ENCODE measurements at places on chromosomes 1 and 21. TPM values are rescaled to one million over a fixed set of nuclear protein-coding genes. Genes with fewer than 3 reads are reported as not detected.

GRCh38 chr1:100631015-100631551 is 88.5 kb upstream of the VCAM1 start:
- no peak overlapping the region for H3K4me3 ChIP-seq
- no peak for DNase-seq
- H3K36me3 ChIP-seq = no peaks in the 10 kb centered on the region
- H3K27me3 ChIP-seq = no peaks in the 10 kb centered on the region

DNA sequence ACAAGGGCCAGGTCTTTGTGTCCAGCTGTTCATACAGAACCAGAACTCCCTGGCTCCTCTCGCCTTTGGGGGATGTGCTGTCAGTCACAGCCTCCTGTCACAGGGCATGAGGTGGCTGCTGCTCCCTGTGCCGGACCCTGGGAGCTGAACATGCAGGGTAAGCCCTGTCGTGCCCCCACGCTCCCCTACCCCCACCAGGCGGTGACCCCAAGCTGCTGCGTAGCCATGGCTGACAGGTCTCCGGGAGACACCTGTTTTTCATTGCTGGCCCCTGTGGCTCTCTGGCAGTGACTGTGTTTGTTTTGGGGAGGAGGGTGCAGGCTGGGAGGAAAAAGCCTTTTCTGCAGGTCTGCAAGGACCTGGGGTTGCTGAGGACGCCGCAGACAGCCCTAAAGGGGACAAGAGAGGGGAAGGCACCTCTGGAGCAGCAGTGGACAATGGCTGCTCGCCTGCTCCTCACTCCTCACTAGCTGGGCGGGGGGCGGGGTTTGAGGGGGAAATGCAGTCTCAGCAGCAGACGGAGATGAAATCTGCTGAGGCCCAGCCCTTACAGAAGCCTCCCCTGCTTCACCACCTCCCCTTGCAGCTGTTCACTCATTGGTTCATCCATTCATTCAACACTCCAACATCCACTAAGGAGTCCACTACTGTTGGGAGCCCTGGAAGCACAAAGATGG is 81.4 kb downstream of the TRABD2B start:
- no peaks in the 10 kb centered on the region for H3K27me3 ChIP-seq
- no peak for DNase-seq
- no peak overlapping the region for H3K4me3 ChIP-seq

DNA sequence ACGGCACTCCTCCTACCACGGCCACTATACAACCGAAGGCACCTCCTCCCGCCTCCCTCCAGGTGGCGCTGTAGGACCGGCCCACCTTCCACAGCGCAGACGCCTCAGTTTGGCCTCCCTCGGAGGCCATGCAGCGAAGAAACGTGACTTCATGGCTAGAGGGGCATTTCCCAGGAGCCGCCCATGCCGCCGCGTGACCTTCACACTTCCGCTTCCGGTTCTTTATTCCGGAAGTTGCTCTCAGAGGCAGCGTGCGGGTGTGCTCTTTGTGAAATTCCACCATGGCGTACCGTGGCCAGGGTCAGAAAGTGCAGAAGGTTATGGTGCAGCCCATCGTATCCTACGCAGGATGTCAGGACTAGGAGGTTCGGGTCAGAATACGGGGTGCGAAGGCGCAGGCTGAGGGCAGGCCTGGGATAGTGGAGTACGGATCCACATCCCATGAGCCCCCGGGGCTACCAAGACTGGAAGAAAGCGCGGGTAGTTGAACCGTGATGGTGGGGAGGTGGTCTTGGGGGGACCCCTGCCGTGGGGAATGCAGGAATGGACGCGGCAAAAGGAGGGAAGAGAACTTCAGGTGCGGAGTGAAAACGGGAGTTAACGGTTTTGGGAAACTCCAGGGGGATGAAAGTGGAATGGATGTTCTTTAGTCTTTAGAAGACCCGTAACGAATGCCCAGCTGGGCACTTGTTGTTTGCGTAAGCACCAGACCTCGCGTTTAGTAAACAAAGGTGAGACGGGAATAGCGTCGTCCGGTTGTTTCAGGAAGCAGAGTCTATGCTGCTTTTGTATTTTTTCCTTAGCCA is at the start of gene SNRPE:
TSS of gene SNRPE (plus strand) at position 221 of the 806 bp plus-strand sequence. CDS start at position 282, 61 bp downstream.
- H3K27me3 ChIP-seq = no peaks in the 10 kb centered on the region
- peak within 1 kb of the TSS; percentile 80 for H3K27ac ChIP-seq
- H3K36me3 ChIP-seq = peaks cover 27% of the 10 kb centered on the region
- peak within 1 kb of the TSS; percentile 96 for H3K4me3 ChIP-seq
- peak; percentile 98 for DNase-seq

- no peaks in the 10 kb centered on the region for H3K36me3 ChIP-seq
- H3K27ac ChIP-seq = no peak overlapping the region
- H3K27me3 ChIP-seq = no peaks in the 10 kb centered on the region
- no peak overlapping the region for H3K4me3 ChIP-seq
- H3K4me1 ChIP-seq = no peaks in the 10 kb centered on the region
Observed at GRCh38 chr1:223180731-223181321, 37.8 kb upstream of the TLR5 start.

- no peak for DNase-seq
- no peaks in the 10 kb centered on the region for H3K4me1 ChIP-seq
- H3K27ac ChIP-seq = no peak overlapping the region
- peaks cover 47% of the 10 kb centered on the region for H3K36me3 ChIP-seq
Observed at GRCh38 chr1:15727424-15727823, 8.6 kb upstream of the SLC25A34 start.

SH2D5 gene
- not detected for polyA plus RNA-seq

DNA sequence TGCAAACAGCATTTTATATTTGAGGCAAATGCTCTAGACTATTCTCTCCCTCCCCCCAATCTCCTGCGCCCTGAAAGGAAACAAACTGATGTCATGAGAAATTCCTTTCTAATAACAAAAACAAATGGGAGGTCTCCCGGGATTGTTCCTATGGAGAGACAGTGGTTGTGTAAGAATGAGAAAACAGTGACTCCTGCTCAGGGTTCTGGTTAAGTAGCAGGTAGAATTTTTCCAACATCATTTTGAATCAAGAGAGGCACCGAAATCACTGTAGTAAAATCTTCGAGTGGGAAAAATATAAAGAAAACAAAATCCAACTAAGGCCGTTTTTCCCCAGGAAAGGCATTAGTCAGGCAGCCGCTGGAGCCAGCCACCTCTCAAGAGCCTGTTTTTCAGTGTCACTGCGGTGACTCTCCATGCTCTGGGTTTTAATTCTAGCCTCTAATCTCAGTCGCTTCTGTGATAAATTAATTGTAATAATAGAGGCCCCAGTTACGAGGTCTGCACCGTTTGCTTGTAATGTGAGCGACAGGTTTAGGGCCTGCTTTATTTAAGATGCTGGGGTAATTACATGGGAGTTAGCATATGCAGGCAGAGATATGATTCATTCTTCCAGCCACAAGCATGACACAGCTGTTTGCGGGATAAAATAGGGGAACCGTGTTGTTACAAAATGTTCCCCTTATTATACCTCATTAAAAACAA is 80.3 kb downstream of the RNF220 start:
- H3K27me3 ChIP-seq = peaks cover 13% of the 10 kb centered on the region
- no peaks in the 10 kb centered on the region for H3K36me3 ChIP-seq
- H3K4me1 ChIP-seq = no peaks in the 10 kb centered on the region
- no peak overlapping the region for H3K27ac ChIP-seq

AQP10 gene
- not detected for polyA plus RNA-seq

DNA sequence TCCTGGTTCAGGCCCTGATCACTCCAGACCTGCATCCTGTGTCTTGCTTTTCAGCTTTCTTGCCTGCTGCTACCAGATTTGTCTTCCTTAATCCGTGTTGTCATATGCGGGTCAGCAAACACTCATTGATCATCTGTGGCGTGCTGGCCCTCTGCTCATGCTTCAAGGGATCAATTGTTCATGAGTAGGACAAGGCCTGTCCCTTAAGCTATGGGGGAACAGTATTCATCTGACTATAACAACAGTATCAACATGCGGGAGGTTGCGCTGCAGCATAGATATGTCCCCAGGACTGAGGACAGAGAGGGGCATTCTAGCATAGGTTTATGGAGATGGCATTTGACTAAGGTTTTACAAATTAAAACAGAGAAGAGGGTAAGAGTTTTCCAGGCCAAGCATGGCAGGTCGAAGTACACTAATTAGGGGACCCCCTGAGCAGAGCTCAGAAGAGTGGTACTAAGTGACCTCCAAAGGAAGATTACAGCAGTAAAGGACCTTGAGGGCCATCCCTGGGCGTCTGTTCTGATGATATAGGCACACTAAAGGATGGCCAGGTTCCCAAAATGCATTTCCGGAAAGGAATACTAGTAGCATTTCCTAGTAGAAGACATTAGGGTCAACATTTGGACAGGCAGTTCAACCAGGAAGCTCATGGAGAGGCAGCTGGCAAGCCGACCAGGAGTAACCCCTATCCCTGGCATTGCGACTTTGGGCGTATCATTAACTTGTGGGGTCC is 811 bp upstream of the ZNF672 start:
- peak overlapping the region; percentile 97 for H3K27ac ChIP-seq
- H3K4me1 ChIP-seq = peaks cover 16% of the 10 kb centered on the region
- H3K27me3 ChIP-seq = peaks cover 7% of the 10 kb centered on the region
- no peak for DNase-seq
- peak overlapping the region; percentile 90 for H3K4me3 ChIP-seq
- H3K36me3 ChIP-seq = no peaks in the 10 kb centered on the region

- H3K27ac ChIP-seq = no peak overlapping the region
Observed at GRCh38 chr1:7403265-7404045, 367.6 kb upstream of the VAMP3 start.

FCAMR gene
- not detected for polyA plus RNA-seq

GRCh38 chr1:207006914-207007313 is 25.6 kb downstream of the C1orf116 start:
- peaks cover 24% of the 10 kb centered on the region for H3K27me3 ChIP-seq
- no peaks in the 10 kb centered on the region for H3K4me1 ChIP-seq
- DNase-seq = no peak
- H3K36me3 ChIP-seq = no peaks in the 10 kb centered on the region

DNA sequence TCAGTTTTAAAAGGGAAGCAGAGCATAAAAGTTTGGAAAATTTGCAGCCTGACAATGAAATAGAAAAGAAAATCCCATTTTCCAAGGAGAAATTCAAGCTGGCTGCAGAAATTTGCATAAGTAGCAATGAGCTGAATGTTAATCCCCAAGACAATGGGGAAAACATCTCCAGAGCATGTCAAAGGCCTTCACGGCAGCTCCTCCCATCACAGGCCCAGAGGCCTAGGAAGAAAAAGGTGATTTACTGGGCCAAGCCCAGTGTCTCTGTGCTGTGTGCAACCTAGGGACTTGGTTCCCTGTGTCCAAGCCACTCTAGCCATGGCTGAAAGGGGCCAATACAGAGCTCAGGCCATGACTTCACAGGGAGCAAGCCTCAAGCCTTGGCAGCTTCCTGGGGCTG is 26.1 kb downstream of the KRTAP20-3 start:
- H3K27ac ChIP-seq = no peak overlapping the region
- H3K4me1 ChIP-seq = no peaks in the 10 kb centered on the region
- H3K36me3 ChIP-seq = no peaks in the 10 kb centered on the region
- H3K27me3 ChIP-seq = no peaks in the 10 kb centered on the region
- H3K4me3 ChIP-seq = no peak overlapping the region

KIF14 gene
- 0.21 TPM for polyA plus RNA-seq

- no peaks in the 10 kb centered on the region for H3K36me3 ChIP-seq
- H3K4me1 ChIP-seq = peaks cover 54% of the 10 kb centered on the region
- H3K4me3 ChIP-seq = peak overlapping the region; percentile 57
- DNase-seq = peak; percentile 81
- H3K27me3 ChIP-seq = no peaks in the 10 kb centered on the region
- peak overlapping the region; percentile 80 for H3K27ac ChIP-seq
Observed at GRCh38 chr1:184840596-184840995, 85.9 kb upstream of the EDEM3 start.

DNA sequence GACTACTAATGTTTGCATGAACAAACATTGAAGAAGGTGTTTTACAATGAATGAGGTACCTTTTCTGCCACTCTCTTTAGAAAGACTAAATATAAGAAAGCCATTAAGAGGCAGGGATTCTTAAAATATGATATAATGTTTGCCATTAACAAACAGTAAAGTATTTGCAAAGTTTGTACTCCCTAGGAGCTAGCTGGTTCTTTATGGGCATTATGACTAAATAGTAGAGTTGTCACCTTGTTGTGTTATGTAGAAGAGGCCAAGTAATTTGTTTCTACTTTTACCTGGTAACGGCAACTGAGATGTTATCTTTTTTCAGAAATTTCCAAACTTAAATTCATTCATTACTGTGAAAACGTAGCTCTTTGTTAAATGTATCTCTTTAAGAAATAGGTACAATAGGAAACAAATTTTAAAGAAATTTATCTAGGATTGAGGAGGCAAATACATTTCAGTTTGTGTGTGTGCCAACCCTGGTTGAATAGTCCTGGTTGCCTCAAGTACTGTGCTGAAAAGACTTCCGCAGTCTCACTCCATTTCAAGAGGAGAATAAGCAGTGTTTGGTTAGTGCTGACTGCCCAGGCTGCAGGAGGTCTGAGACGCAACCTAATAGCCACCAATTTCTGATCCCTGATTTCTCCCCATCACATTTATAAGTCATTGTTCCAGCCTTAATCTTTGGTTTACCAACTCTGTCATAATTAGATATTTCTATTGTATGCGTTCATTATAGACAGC is 52.1 kb downstream of the WDR3 start:
- DNase-seq = no peak
- no peaks in the 10 kb centered on the region for H3K36me3 ChIP-seq
- H3K4me3 ChIP-seq = no peak overlapping the region
- H3K4me1 ChIP-seq = no peaks in the 10 kb centered on the region

- no peak overlapping the region for H3K27ac ChIP-seq
- DNase-seq = no peak
- H3K27me3 ChIP-seq = no peaks in the 10 kb centered on the region
- H3K4me3 ChIP-seq = no peak overlapping the region
- H3K36me3 ChIP-seq = no peaks in the 10 kb centered on the region
- H3K4me1 ChIP-seq = no peaks in the 10 kb centered on the region
Observed at GRCh38 chr1:62325681-62326080, 6.4 kb upstream of the KANK4 start.

GRCh38 chr1:150627826-150628410 is 1.5 kb downstream of the ENSA start:
- peaks cover 12% of the 10 kb centered on the region for H3K4me1 ChIP-seq
- H3K36me3 ChIP-seq = peaks cover 43% of the 10 kb centered on the region
- peak overlapping the region; percentile 99 for H3K27ac ChIP-seq
- peak overlapping the region; percentile 96 for H3K4me3 ChIP-seq
- DNase-seq = no peak

DNA sequence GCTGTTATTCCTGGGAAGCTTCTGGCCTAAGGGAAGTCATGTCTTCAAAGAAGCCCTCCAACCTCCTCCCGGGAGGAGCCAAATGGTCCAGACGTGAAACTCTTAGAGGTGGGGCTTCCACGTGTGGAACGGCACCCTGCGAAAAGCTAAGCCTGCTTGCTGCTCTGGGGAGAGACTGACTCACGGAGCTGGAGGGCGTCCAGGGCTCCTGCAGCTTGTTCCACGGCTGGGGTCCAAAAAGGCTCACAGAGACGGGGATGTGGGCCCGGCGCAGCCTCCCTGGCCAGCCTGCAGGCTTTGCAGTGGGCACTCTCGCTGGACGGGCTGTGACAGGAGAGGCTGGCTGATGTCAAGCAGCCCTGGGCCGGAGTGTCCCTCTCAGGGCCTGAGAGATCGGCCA is 105.1 kb downstream of the COLGALT2 start:
- H3K4me3 ChIP-seq = no peak overlapping the region
- no peaks in the 10 kb centered on the region for H3K27me3 ChIP-seq
- H3K27ac ChIP-seq = no peak overlapping the region
- DNase-seq = no peak
- H3K4me1 ChIP-seq = no peaks in the 10 kb centered on the region

All from CD4-positive, CD25-positive, alpha-beta regulatory T cell (primary cell).